ENCODE measurements at places on chromosomes 1 and 21.

DNA sequence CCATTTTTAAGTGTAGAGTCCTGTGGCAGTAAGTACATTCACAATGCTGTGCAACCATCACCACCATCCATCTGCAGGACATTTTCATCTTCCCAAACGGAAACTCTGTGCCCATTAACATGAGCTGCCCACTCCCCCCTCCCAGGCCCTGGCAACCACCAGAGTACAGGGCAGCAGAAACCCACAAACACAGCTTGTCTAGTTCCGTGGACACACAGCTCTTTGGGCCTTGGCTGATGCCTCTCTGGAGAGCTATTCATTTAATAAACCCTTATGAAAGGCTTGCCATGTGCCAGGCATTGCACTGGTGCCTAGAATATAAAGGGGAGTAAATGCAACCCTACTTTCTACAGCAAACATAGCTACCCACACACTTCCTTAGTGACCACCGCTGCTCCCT lies 28.0 kb downstream of the STUM start:
- DNase-seq, result no peak

GRCh38 chr1:76238094-76238628 lies 163.6 kb downstream of the ST6GALNAC3 start:
- DNase-seq, result no peak

- no peak for DNase-seq
Measured at GRCh38 chr1:14372526-14372925, 226.0 kb upstream of the KAZN start.

- no peak for DNase-seq
Measured at GRCh38 chr1:56788102-56788501, 31.1 kb downstream of the FYB2 start.

DNA sequence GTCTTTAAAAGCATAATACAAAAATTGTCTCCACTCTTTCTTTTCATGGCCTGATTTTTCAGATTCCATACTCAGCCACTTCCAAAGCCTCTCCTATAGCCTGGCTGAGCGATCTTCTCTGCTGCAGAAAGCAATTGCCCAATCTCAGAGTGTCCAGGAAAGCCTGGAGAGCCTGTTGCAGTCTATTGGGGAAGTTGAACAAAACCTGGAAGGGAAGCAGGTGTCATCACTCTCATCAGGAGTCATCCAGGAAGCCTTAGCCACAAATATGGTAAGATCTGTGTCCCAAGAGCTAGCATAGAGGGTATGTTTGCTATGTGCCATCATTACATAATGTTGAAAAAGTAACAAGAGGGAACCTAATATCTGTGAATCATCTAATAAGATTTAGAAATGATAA lies 130.7 kb upstream of the BMP8A start:
- no peak for DNase-seq

DNA sequence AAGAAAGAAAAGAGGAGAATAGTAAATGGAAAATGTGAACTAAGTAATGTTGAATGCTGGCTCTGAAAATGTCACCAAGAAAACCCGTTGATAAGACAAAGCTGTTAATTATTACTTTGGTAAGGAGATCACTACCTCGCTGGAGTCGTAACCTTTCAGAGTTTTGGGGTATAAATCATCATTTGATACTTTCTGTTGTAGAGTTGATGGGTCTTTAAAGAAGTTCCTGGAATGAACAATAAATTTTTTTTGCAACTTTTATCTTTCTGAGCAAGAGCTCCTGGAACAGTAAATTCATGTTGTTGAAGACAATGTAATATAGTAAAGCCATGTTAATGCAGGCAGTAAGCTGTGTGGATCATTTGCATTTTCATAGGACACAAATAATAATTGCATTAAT lies 46.2 kb downstream of the MAN1A2 start:
- no peak for DNase-seq

GRCh38 chr21:46498335-46499050 lies 39.8 kb downstream of the DIP2A start:
- no peak for DNase-seq

DNA sequence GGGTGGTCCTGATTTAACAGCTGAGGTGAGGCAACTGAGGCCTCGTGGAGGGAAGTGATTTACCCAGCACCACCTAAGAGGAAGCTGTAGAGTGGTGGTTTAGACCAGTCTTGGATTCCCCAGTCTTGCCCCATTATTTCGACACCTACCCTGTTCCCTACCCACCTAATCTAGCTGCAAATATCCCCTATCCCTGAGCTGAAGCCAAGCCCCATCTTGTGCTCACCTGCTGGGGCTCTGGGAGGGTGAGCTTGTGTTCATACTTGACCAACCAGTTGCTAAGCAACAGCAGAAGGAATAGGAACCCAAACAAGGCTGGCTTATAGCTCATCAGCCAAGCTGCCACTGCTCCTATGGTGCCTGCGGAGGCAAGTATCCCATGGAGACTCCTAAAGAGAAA lies 2.0 kb downstream of the TEX46 start:
- no peak for DNase-seq

- no peak for DNase-seq
Measured at GRCh38 chr1:8463144-8463927, 145.4 kb downstream of the SLC45A1 start.

GRCh38 chr1:16302709-16303627 lies 49.3 kb downstream of the FBXO42 start:
- DNase-seq, result no peak

DNA sequence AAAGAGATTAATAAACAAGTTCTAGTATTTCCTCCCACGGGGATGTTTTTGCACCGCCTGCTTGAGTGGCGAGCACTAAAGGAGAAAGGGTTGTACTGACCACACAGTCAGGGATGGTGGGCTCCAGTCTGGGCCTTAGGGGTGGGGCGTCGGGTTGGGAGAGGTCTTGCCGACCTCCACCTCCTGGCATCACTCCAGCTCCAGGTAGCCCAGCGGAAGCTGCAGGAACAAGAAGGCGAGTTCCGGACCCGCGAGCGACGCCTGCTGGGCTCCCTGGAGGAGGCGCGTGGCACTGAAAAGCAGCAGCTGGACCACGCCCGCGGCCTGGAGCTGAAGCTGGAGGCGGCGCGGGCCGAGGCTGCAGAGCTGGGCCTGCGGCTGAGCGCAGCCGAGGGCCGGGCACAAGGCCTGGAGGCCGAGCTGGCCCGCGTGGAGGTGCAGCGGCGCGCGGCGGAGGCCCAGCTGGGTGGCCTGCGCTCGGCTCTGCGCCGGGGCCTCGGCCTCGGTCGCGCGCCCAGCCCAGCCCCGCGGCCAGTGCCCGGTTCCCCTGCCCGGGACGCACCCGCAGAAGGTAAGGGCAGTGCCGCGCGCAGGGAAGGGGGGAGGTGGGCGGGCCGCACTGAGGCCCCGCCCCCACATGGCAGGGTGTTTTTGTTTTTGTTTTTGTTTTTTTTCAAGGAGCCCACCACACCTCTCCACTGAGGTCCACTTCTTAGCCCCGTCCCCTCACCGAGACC lies 19.7 kb downstream of the MFAP2 start:
- DNase-seq, result peak; percentile 74

GRCh38 chr1:206744683-206745082 lies 25.9 kb upstream of the IL19 start:
- no peak for DNase-seq

GRCh38 chr1:28248273-28249012 lies 10.9 kb upstream of the SESN2 start:
- DNase-seq, result peak; percentile 82

- no peak for DNase-seq
Measured at GRCh38 chr21:44518686-44519085, 21.3 kb downstream of the KRTAP10-1 start.

GRCh38 chr1:67850151-67850551 lies 16.9 kb upstream of the GNG12 start:
- DNase-seq, result no peak

GRCh38 chr1:221823561-221823960 lies 81.7 kb upstream of the DUSP10 start:
- no peak for DNase-seq

- DNase-seq, result peak; percentile 93
Measured at GRCh38 chr21:44927587-44928461, 7.1 kb upstream of the ITGB2 start.

- DNase-seq, result no peak
Measured at GRCh38 chr21:35974775-35975174, 85.6 kb downstream of the SETD4 start.

- no peak for DNase-seq
Measured at GRCh38 chr1:165403835-165404482, 41.0 kb downstream of the RXRG start.

DNA sequence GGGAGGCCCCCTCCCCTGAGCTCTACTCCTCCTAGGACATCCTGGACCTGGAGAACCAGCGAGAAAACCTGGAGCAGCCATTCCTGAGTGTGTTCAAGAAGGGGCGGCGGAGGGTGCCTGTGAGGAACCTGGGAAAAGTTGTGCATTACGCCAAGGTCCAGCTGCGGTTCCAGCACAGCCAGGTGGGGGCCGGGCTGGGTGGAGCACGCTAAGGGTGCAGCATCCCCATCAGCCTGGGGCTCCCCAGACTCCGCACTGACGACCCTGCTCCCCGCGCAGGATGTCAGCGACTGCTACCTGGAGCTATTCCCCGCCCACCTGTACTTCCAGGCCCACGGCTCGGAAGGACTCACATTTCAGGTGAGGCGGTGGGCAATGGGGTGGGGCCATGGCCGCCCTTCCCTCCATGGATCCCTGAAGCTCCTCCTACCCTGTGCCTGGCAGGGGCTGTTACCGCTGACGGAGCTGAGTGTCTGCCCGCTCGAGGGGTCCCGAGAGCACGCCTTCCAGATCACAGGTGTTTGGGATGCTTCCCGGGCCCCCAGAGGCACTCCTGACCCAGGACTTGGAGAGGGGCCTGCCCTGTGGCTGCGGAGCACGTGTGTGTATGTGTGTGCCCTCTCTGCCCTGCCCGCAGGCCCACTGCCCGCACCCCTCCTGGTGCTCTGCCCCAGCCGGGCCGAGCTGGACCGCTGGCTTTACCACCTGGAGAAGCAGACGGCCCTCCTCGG lies 4.1 kb downstream of the PLEKHN1 start:
- DNase-seq, result no peak

DNA sequence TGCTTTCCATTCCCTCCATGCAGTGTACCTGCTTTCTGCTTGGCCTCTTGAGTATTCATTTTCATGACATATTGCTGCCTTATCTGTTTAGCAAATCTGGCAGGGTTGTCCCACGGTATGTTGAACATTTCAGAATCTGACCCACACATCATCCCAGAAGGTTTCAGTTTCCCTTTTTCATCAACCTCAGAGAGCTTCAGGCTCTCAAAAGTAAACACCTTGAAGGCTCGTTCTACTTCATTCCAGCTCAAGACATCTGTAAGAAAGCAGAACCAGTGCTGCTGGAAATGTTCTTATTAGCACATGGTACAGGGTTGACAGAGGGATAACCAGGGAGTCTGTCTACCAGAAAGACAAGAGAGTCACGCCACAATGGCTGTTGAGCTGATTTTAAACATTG lies 103.6 kb downstream of the SPAG17 start:
- DNase-seq, result no peak

GRCh38 chr1:177847843-177848242 lies 122.0 kb downstream of the SEC16B start:
- DNase-seq, result no peak

- no peak for DNase-seq
Measured at GRCh38 chr1:33316601-33317000, 4.3 kb downstream of the A3GALT2 start.

- DNase-seq, result no peak
Measured at GRCh38 chr1:229886636-229887035, 180.4 kb upstream of the GALNT2 start.

DNA sequence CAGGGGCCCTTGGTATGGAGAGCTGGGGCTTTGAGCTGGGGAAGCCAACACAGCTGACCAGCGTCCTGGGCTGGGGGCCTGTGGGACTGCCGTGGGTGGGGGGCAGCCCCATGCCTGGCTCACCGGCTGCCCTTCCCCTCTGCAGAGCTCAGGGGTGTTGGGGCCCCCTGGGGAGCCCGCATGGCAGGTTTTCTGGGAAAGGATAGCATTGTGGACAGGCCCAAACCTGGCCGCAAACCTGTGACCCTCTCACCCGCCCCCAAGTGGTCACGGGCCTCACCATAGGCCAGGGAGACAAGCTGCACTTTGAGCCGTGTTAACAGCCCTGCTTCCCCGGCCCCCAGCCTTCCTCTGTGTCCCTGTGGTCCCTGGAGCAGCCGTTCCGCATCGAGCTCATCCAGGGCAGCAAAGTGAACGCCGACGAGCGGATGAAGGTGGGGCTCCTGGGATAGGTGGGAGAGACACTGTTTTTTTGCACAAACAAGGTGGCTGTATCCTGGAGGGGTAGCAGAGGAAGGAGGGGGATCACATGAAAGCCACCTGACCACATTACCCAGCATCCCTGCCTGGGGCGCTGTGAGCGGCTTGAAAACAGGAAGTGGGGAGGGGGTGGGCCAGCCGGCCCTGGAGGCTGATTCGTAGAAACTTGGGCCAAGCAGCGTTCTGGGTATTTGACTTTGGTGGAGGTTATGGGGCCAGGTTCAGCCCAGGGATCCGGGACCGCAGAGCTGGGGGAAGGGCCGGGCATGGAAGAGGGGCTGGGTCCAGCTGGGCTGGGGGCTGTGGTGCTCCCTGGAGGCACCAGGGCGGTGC lies 65.9 kb downstream of the PIK3CD start:
- DNase-seq, result peak; percentile 93

DNA sequence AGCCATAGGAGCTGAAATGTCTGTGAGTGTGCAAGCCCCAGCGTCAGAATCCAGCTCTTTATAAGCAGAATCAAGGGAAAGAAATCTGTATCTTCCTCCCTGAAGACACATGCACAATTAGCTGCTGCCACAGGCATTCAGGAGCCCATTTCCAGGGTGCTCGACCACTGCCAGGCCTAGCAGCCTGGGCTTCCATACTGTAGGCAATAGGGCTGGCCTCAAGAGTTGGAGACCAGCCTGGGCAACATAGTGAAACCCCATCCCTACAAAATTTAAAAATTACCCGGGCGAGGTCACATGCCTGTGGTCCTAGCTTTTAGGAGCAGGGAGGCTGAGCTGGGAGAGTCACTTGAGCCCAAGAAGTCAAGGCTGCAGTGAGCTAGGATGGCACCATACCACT lies 41.0 kb downstream of the NEK2 start:
- no peak for DNase-seq

DNA sequence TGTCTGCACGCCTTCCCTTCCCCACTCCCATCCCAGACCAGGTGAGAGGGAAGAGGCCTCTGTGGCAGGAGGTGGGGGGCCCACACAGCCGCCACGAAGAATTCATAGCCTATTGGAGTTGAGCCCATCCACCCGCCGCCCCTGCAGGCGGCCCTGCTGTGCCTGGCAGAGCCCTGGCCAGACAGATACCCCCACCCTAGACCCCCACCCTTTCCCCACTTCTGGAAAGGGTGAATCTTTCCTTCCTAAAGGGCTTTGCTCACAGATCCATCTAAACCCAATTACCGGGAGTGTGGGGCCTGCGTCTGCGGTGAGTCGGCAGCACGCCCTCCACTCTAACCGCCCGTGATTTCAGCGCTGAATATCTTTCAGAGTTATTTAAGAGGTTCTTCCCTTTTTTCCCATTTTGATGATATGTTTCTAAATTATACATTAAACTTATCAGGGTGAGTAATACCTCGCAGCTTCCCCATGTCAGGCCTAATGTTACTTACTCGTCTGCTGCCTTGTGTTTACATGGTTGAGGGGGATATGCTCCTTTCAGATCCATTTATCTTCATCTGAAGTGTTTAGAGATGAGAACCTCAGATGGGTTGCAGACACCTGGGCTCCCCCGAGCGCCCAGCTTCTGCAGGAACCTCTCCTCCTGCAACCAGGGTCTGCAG lies 183.9 kb upstream of the VAMP3 start:
- no peak for DNase-seq

- no peak for DNase-seq
Measured at GRCh38 chr1:51058858-51059257, 43.2 kb upstream of the C1orf185 start.
